HT-29 (cell line): ENCODE measurements at places on chromosomes 5 and 9. TPM values are rescaled to one million over a fixed set of nuclear protein-coding genes. Genes with fewer than 3 reads are reported as not detected.

GRCh38 chr9:88587182-88587581, 52.2 kb downstream of the NXNL2 start:
- DNase-seq, result no peak

GRCh38 chr5:74493411-74493810, 147.1 kb downstream of the ENC1 start:
- no peak for DNase-seq

DNA sequence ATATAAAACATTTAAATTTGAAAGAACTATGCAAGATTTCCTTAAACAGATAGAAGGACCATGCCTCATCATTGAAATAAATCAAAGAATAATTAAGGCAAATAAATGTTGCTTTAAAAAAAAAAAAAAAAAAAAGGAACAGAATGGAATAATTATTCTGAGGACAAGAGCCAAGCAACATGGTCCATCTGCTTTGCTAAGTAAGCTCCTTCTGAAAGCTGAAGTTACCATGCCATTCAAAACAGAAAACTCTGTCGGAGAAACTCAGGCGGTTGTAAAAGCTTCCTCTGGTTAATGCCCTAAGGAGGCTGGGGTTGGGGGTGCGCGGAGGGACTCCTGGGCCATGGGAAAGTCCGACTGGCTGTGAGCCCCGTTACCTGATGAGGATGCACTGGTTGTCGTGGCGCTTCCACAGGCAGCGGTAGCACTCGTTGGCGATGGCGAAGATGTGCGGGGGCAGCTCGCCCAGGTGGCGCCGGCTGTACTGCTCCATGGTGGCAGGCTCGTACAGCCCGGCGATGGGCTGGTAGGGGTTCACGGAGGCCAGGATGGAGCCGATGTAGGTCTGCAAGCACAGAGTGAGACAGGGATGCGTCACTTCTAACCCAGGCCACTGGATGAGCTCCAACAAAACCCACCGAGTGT, 141.7 kb downstream of the MYO10 start:
- DNase-seq, result no peak

DNA sequence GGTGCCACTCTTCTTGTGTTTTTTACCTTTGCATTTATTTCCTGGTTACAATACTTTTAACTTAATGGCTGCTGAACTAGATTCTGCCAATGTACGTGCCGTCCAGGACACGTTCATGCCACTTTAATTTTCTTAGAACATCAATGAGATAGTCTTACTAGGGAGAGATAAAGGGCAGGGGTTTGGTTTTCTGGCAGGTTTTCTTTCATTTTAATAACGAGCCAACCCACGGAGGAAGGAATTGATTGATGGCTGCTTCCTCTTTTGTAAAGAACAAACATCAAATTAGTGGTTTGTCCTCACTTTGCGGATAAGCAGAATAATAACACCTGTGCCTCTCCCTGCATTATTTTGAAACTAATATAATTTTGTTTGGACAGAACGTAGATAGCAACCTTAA, 135.7 kb downstream of the DOCK8 start:
- DNase-seq, result no peak

SPATA31A3 gene
- not detected in 2 replicates for total RNA-seq
